ENCODE measurements at places on chromosomes 7 and 10. TPM values are rescaled to one million over a fixed set of nuclear protein-coding genes. Genes with fewer than 3 reads are reported as not detected.

GRCh38 chr10:88849234-88849633 lies 2.4 kb downstream of the ANKRD22 start:
- H3K36me3 ChIP-seq, result no peaks in the 10 kb centered on the region
- no peaks in the 10 kb centered on the region for H3K27me3 ChIP-seq
- H3K27ac ChIP-seq, result no peak overlapping the region
- no peak overlapping the region for H3K4me3 ChIP-seq

DNA sequence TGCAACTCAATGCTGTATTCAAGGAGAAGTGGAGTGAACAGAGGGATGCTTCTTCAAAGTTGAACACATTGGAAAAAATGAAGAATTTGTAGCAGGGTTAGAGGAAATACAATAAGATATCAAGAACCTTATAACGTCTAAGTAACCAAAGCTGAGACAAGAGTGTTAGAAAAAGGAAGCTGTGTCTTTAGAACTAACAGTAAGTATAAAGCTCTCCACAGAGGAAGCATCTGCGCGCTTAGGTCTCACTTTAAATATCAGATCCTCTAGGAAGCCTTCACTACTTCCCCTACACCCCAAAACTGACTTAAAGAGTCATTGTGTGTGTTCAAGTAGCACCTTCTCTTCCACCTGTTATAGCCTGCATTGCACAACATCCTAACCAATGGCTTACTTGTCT lies 43.0 kb downstream of the CH25H start:
- DNase-seq, result no peak
- H3K4me1 ChIP-seq, result peaks cover 9% of the 10 kb centered on the region
- H3K27ac ChIP-seq, result peak overlapping the region; percentile 38
- peak overlapping the region; percentile 85 for H3K4me3 ChIP-seq
- H3K36me3 ChIP-seq, result no peaks in the 10 kb centered on the region

- H3K4me3 ChIP-seq, result no peak overlapping the region
- no peaks in the 10 kb centered on the region for H3K4me1 ChIP-seq
- DNase-seq, result no peak
- no peaks in the 10 kb centered on the region for H3K27me3 ChIP-seq
- no peak overlapping the region for H3K27ac ChIP-seq
Observed at GRCh38 chr7:93663561-93664299, 89.2 kb upstream of the CALCR start.

DNA sequence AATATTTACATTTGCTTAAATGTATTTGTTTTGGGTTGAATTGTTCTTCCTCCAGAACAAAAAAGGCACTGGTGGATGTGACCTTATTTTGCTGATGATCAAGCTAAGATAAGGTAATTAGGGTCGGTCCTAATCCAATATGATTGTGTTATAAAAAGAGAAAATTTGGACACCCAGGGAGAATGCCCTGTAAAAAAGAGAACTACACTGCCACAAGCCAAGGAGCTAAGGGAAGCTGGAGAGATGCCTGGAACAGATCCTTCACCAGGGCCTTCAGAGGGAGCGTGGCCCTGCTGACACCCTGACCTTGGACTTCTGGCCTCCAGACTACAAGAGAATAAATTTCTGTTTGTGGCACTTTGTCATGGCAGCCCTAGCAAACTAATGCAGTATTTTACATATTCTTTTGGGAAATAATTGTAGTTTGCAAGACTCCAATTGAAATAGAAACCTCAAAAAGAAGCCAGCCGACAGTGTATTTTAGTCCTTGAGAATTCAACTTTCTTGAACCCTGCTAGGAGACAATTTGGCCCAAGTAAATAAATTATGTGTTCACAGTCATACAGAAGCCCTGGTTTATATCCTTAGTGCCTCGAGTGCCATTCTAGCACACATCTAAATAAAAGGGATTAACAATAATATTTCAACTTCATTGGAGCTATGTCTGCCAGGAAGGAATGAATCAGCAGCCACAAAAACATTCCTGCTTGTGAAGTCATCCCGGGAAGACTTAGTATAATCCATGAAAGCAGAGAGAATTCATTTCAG lies 164.6 kb downstream of the PKD1L1 start:
- no peaks in the 10 kb centered on the region for H3K36me3 ChIP-seq
- H3K4me3 ChIP-seq, result no peak overlapping the region
- H3K27me3 ChIP-seq, result no peaks in the 10 kb centered on the region
- no peaks in the 10 kb centered on the region for H3K4me1 ChIP-seq

GRCh38 chr7:47580175-47580706 lies 1.7 kb downstream of the TNS3 start:
- no peaks in the 10 kb centered on the region for H3K36me3 ChIP-seq
- no peak for DNase-seq
- H3K27me3 ChIP-seq, result peaks cover 5% of the 10 kb centered on the region

- H3K4me3 ChIP-seq, result no peak overlapping the region
- H3K27ac ChIP-seq, result no peak overlapping the region
- DNase-seq, result no peak
- no peaks in the 10 kb centered on the region for H3K27me3 ChIP-seq
Observed at GRCh38 chr7:6395898-6396595, 51.7 kb downstream of the DAGLB start.

- no peak overlapping the region for H3K27ac ChIP-seq
- H3K27me3 ChIP-seq, result no peaks in the 10 kb centered on the region
- H3K4me1 ChIP-seq, result no peaks in the 10 kb centered on the region
- no peak for DNase-seq
- H3K4me3 ChIP-seq, result no peak overlapping the region
- no peaks in the 10 kb centered on the region for H3K36me3 ChIP-seq
Observed at GRCh38 chr7:110646804-110647203, 444.1 kb upstream of the LRRN3 start.

GRCh38 chr10:11933577-11934223 lies 108.9 kb downstream of the UPF2 start:
- no peak overlapping the region for H3K27ac ChIP-seq
- DNase-seq, result no peak
- H3K27me3 ChIP-seq, result no peaks in the 10 kb centered on the region
- H3K4me1 ChIP-seq, result no peaks in the 10 kb centered on the region
- H3K36me3 ChIP-seq, result peaks cover 70% of the 10 kb centered on the region

- H3K27ac ChIP-seq, result peak overlapping the region; percentile 25
- H3K36me3 ChIP-seq, result no peaks in the 10 kb centered on the region
- H3K27me3 ChIP-seq, result no peaks in the 10 kb centered on the region
Observed at GRCh38 chr10:47206449-47207280, 93.3 kb upstream of the GDF10 start.

DNA sequence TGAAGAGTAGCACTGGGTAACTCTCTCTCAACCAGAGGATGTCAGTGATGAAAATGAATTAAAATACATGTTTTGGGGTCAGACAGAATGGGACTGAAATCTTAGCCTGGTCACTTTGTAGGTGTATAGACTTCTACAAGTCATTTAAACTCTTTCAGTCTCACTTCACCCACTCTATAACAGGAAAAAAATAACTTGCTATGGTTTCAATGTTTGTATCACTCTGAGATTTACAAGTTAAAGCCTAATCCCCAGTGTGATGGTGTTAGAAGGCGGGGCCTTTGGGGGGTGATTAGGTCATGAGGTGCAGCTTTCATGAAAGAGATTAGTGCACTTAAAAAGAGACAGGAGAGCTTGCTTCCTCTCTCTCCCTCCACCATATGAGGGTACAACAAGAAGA lies 134.8 kb downstream of the INHBA start:
- no peaks in the 10 kb centered on the region for H3K36me3 ChIP-seq
- no peak for DNase-seq
- no peak overlapping the region for H3K4me3 ChIP-seq

- H3K4me1 ChIP-seq, result peaks cover 28% of the 10 kb centered on the region
- no peak for DNase-seq
- H3K4me3 ChIP-seq, result peak overlapping the region; percentile 49
- H3K36me3 ChIP-seq, result no peaks in the 10 kb centered on the region
Observed at GRCh38 chr10:3866332-3866731, 81.3 kb upstream of the KLF6 start.

DNA sequence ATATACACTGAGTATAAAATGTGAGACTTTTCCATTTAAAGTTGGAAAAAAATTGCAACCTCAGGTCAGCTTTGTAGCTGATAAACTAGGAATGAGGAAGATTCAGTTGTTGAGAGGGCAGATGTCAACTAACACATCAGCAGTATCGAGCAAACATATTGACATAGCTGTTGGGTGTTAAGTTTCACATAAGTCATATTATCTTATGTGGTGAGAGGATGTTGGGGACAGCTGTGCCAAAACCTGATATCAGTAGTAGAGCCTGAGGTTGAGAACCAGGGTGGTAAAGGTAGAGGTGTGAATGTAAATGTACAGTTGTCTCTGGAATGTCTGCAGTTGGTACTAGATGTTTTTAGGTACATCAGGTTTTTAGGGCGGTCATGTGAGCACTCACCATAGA lies 5.0 kb downstream of the ZRANB1 start:
- H3K27ac ChIP-seq, result no peak overlapping the region
- H3K27me3 ChIP-seq, result no peaks in the 10 kb centered on the region
- DNase-seq, result no peak
- no peak overlapping the region for H3K4me3 ChIP-seq
- no peaks in the 10 kb centered on the region for H3K4me1 ChIP-seq

- H3K36me3 ChIP-seq, result peaks cover 3% of the 10 kb centered on the region
- H3K27me3 ChIP-seq, result no peaks in the 10 kb centered on the region
- H3K4me1 ChIP-seq, result no peaks in the 10 kb centered on the region
- no peak overlapping the region for H3K4me3 ChIP-seq
- no peak for DNase-seq
Observed at GRCh38 chr7:77888998-77889397, 90.4 kb downstream of the PHTF2 start.

GRCh38 chr7:98875501-98875900 lies 2.8 kb upstream of the TRRAP start:
- H3K36me3 ChIP-seq, result no peaks in the 10 kb centered on the region
- H3K4me1 ChIP-seq, result peaks cover 20% of the 10 kb centered on the region
- H3K27ac ChIP-seq, result no peak overlapping the region
- H3K4me3 ChIP-seq, result no peak overlapping the region
- DNase-seq, result no peak

- H3K27me3 ChIP-seq, result no peaks in the 10 kb centered on the region
- peaks cover 47% of the 10 kb centered on the region for H3K36me3 ChIP-seq
- H3K4me3 ChIP-seq, result no peak overlapping the region
- H3K4me1 ChIP-seq, result no peaks in the 10 kb centered on the region
- H3K27ac ChIP-seq, result no peak overlapping the region
Observed at GRCh38 chr7:55996856-55997500, 32.6 kb downstream of the NIPSNAP2 start.

DNA sequence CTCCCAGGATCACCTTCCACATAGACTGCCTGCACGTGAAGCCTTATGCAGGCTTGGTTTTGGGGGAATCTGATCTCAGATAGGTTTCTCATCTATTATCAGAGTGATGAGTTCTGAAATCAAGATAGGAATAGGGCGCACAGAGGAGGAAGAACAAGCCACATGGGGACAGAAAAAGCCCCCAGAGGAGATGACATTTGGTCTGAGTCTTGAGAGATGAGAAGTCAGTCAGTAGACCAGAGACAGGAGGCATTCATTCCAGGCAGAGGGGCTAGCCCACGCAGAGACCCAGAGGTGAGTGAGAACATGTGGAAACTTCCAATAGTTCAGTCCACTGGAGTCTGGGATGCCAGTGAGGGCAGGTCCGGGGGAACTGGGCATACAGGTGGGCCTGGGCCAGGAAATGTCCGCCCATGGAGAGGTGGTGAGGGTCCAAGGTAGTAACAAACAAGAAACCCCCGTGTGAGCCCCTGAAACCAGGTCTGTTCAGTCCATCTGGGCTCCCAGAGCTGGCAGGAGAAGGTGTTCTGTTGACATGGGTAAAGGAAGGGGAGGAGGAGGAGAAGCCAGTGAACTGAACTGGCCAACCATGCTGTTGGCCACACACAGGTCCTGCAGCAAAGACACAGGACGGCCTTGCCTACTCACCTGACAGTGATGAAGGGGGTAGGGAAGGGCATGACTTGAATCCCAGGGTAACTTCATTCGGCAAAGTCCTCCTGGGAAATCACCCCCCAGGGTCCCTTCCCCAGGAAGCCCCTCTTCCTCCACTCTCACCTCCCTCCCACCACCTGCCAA lies 69.3 kb upstream of the SMNDC1 start:
- DNase-seq, result no peak
- no peaks in the 10 kb centered on the region for H3K4me1 ChIP-seq
- no peaks in the 10 kb centered on the region for H3K36me3 ChIP-seq

GRCh38 chr7:155576416-155576815 lies 30.1 kb upstream of the CNPY1 start:
- no peaks in the 10 kb centered on the region for H3K36me3 ChIP-seq
- H3K4me1 ChIP-seq, result no peaks in the 10 kb centered on the region
- H3K27me3 ChIP-seq, result no peaks in the 10 kb centered on the region
- H3K4me3 ChIP-seq, result no peak overlapping the region

DNA sequence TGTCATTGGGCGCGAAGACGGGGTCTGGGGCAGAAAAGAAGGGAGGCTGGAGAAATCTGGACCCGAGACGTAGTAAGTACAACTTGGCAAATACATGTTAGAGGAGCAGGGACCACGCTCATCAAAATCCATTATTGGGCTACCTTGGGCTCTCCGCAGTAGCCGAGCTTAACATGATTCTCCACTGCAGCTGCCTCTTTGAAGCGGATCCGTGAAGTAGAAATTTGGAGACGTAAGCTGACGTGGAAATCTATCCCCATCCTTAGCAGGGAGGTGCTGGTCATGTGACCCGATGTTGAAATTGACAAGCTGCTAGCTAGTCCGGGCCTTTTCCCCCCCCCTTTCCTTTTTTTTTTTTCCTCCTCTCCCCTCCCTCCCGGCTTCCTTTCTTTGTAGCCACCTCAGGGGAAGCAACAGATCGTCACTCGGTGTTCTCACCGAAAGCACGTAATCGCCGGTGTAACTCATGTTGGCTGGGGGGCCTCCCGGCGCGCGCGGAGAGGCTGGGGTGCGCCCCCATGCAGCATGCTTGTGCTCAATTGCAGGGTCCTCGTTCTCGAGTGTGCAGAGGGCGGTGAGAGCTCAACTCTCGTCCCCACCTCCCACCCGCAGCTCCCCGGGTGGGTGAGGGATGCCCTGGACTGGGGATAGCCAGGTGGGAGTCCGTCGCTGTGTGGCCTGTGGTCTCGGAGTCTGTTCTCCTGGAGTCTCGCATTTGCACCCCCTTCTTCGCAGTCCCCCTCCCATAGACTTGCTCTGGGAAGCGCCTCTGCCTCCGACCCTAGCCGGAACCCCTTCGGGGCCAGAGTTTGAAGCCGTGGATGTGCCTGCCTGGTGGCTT lies at the start of gene HOXA11:
TSS of gene HOXA11 (minus strand) at position 220 of the 841 bp plus-strand sequence. CDS start at position 132, 88 bp downstream.
- no peak within 1 kb of the TSS for H3K27ac ChIP-seq
- H3K27me3 ChIP-seq, result peaks cover 49% of the 10 kb centered on the region
- no peak for DNase-seq
- no peaks in the 10 kb centered on the region for H3K36me3 ChIP-seq
- H3K4me1 ChIP-seq, result peaks cover 52% of the 10 kb centered on the region
- H3K4me3 ChIP-seq, result peak within 1 kb of the TSS; percentile 37

TMEM176B gene
- polyA plus RNA-seq, result 0.21 TPM

FAM13C gene
- not detected for polyA plus RNA-seq

EDRF1 gene
- 12.8 TPM for polyA plus RNA-seq

OLAH gene
- not detected for polyA plus RNA-seq

TMEM270 gene
- not detected for polyA plus RNA-seq

TRIL gene
- not detected for polyA plus RNA-seq

WIPF3 gene
- not detected for polyA plus RNA-seq

GPRIN2 gene
- not detected for polyA plus RNA-seq

PHKG1 gene
- 0.71 TPM for polyA plus RNA-seq

TWNK gene
- polyA plus RNA-seq, result 3.8 TPM

SH2D4B gene
- not detected for polyA plus RNA-seq

IL2RA gene
- 159 TPM for polyA plus RNA-seq

FAM221A gene
- polyA plus RNA-seq, result 3.1 TPM

Data from CD4-positive, CD25-positive, alpha-beta regulatory T cell (primary cell).